ENCODE measurements at places on chromosomes 3 and 15.

DNA sequence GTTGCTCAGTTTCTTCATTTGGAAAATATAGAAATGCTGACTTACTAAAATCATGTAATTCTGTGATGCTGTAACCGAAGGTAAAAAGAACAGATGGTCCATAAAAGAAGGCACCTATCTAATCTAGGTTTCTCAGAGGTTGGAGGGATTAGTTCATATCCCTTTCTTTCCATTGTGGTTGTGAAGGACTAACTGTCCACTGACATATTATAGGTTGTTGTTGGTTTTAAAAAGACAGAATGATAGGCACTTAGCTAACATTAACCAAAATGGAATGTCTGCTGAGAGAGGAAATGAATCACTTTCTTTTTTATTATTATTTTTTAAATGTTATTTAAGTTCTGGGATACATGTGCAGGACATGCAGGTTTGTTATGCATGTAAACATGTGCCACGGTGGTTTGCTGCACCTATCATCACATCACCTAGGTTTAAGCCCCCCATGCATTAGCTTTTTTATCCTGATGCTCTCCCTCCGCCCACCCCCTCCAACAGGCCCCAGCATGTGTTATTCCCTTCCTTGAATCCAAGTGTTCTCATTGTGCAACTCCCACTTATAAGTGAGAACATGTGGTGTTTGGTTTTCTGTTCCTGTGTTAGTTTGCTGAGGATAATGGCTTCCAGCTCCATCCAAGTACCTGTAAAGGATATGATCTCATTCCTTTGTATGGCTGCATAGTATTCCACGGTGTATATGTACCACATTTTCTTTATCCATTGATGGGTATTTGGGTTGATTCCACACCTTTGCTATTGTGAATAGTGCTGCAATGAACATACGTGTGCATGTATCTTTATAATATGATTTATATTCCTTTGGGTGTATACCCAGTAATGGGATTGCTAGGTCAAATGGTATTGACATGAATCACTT lies 45.8 kb downstream of the ALDH1A2 start:
- DNase-seq = no peak

GRCh38 chr15:25892126-25892525 lies 29.0 kb upstream of the ATP10A start:
- DNase-seq = no peak

DNA sequence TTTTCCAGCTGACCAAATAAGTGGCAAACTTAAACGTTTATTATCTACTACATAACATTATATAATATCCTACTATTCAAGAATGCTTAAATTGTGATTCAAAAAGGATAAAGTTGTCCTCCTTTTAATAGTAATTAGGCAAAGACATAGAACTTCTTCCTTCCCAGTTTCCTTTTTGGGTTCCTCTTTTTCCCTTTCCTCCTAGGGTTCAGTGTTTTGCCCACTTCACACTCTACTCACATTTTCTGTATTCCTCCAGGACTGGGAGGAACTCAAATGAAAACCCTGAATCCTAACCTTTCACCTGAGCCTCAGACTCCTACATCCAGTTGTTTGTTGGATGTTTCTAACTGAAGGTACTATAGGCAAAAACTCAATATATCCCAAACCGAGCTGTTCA lies 132.5 kb downstream of the PEAK1 start:
- no peak for DNase-seq

- no peak for DNase-seq
These were observed 12.9 kb downstream of the ZIC4 start for GRCh38 chr3:147393261-147393942.

GRCh38 chr3:124107104-124107890 lies 115.4 kb upstream of the ROPN1 start:
- DNase-seq = no peak

DNA sequence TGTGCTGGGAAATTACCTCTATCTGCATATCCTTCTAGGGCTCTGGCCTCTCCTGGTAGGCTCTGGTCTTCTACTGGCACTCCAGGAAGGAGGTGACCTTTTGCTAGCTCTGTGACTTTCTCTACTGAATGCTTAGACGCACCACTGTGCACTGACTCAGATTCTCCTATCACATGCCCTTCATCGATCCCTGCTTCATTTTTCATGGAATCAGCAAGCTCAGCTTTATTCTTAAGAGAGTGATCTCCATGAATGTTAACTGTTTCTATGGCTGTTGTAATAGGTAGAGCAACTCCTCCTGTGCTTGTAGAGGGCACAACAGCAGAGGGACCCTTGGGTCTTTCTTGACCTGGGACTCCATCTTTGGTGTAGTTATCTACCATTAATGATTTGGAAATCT lies 106.6 kb downstream of the MAP4 start:
- no peak for DNase-seq

- DNase-seq = no peak
These were observed 41.7 kb upstream of the PRICKLE2 start for GRCh38 chr3:64266983-64267382.

DNA sequence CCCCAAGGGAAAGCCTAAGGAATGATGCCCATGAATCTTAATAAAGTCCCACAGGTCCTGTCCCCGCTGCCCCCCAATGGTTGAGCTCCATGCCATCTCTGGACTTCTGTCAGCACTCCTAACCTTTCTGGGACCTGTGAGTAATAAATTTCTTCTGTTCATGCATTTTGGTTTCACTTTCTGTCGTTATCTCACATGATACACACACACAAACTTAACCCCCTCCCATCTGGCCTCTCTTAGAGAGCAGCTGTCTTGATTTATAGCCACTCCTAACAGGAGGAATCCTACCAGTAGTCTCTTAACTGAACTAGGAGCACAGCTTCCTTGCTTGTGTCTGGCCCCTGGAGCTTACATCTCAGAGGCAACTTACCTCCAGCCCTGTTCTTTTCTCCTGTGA lies 82.7 kb upstream of the SELENOK start:
- no peak for DNase-seq

- no peak for DNase-seq
These were observed 4.4 kb upstream of the ATP13A4 start for GRCh38 chr3:193559100-193559499.

DNA sequence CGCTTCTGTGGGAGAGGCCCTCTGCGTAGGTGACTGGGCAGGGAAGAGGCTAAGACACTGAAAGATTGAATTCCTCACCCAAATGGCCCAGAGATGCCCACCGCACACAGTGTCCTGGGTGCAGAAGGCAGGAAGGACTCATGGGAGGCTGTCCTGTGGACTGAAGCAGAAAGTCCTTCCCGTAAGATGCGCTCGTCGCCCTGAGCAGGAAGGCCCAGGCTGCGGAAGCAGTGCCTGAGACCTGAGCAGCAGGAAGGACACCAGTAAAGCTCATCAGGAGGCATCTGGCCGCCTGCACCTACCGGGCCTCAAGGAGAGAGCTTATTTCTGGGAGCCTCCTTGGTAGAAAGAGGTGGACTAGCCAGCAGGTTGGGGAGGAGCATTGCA lies 3.3 kb downstream of the PAK6 start:
- DNase-seq = no peak

DNA sequence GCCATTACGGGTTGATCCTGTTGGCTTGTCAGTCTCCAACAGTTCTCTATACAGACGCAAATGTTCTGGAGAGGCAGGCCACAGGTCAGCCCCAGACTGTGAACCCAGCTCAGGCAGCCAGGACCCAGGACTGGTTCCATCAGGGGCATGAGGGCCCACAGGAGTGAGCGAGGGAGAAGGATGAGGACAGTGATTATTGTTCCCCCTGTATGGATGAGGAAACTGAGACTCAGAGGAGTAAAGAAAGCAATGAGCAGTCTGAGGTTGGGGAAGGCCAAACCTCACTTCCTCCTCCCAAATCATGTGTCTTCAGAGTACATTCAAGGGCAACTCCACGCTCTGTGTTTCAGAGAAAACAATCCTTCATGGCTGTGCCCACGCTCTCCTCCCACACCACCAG lies 121.9 kb downstream of the RPLP1 start:
- DNase-seq = no peak

DNA sequence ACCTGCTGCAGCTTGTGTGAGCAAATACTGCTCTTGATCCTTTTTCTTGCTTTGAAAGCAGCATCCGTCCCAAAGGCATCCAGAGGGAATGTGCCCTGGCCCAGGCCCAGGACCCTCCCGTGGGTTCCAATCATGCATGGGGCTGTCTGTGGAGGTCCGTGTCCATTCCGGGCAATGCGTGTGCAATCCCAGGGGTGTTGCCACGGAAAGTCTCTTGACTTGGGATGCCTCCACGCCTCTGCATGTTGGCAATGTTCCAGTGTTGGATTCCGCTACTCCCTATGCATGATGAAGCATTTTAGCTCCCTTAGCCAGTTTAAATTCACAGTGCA lies 105.7 kb downstream of the SNRPN start:
- no peak for DNase-seq

GRCh38 chr3:25582242-25582641 lies 82.5 kb downstream of the TOP2B start:
- DNase-seq = peak; percentile 82

GRCh38 chr3:50165910-50166538 lies 10.9 kb downstream of the SEMA3F start:
- no peak for DNase-seq

- no peak for DNase-seq
These were observed 24.8 kb downstream of the PEX5L start for GRCh38 chr3:180011927-180012326.
